DMS79 treated with DMSO at 0.1 percent for 48 hours (cell line): ENCODE measurements at places on chromosomes 12 and 14.

GRCh38 chr12:50018968-50019367 is 6.3 kb downstream of the RACGAP1 start:
- no peak for DNase-seq

- DNase-seq = no peak
Measured at GRCh38 chr12:131539381-131539780, 171.5 kb upstream of the SFSWAP start.

DNA sequence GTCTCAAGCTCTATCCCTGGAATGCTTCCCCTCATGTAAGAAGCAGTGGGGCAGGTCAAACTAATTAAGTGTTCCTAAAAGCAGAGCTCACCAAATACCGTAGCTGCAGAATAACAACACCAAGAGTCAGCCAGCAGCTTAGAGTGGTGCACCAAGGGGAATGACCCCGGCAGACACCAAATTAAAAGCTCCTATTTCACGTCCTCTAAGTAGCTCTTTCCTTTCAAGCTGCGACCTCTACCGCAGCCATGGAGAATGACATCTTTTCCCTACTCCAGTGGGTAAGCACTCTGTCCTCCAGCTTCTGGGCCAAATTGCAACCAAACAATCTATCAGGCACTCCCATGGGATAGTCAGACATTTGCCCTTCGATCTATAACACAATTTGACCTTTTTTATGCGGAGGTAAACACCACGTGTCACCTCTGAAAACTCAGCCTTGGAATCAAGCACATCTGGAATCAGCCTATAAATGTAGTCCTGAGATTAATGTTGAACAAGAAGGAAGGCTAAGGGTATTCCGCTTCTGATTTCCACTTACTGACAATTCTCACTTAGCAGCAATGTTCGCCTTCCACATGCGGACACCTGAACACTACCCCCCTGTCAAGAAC is 67.6 kb upstream of the CDKN3 start:
- no peak for DNase-seq

DNA sequence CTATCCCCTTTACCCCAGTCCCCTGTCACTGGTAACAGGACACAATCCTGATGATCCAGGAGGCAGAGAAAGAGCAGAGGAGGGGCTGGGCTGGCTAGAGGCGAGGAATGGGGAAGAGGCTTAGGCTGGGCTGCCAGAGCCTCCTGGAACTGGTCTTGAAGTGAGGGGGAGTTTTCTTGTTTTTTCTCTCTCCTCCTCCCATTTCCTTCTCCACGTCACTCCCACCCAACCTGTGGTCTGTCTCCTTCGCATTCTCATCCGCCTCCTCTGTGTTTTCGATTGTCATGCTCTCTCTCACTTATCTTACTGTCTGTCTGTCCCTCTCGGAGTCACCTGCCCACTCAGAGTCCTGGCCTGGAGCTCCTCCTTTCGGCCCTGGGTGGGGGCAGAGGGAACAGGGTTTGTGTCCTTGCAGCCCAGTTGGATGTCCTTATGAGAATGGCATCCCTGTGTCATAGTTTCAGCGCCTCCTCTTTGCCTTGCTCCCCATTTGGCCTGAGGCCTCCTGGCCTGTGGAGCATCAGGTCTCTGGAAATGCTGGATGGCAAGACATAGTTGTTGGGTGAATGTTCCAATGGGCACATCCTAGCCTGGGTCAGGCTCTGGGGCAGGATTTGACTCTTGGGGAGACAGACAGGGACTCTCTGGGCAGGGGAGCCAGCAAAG is 3.4 kb upstream of the KRT80 start:
- no peak for DNase-seq

DNA sequence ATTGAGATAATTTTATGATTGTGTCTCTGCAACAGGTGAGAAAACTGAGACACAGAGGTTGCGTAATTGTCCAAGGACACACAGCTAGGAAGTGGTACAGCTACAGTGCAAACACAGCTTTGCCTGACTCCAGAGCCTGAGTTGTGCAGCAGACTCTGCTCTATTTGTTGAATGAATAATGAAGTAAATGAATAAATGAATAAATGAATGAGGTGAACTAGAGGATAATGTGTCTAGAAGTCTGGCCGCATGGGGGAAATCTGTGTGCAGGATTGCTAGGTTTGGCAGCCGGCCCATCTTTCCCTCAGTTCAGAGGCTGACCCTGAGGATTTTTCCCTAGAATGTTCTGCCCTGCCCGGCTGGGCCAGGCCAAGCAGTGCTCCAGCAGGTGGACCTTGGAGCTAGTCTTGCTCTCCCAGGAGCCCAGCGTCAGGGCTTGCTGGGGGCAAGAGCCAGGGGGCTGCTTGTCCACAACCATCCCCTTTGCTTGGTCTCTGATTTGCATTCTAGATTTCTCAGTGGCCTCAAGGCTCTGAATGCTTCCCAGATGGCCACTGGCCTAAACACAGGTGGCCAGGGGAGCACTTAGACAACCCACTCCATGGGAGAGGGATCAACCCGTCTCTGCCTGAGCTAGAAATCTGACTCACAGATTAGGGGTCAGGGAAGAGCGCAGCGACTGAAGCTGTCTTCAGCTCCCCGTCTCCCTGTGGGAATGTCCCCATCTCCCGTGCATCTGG is 225.2 kb downstream of the C12orf75 start:
- DNase-seq = no peak

DNA sequence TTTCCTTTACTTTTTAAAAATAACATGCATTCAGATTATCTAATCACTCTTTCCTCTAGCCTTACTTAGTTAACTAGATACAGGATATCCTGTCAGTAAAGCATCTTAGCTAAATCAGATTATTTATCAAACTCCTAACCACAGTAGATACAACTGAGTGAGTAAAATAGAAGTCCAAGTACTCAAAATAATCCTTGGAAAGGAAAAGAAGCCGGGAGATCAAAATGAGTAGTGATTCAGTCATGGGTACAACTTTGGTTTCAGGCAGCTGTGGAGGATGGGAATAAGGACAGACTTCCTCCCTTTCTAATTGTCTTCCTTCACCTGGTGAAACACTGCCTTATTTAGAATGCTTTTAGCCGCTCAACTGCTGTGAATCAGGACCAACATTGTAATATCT is 29.4 kb downstream of the GNG2 start:
- no peak for DNase-seq

- no peak for DNase-seq
Measured at GRCh38 chr12:65015850-65016249, 105.3 kb downstream of the WIF1 start.

- no peak for DNase-seq
Measured at GRCh38 chr14:95686935-95687334, 709 bp downstream of the TCL1B start.

DNA sequence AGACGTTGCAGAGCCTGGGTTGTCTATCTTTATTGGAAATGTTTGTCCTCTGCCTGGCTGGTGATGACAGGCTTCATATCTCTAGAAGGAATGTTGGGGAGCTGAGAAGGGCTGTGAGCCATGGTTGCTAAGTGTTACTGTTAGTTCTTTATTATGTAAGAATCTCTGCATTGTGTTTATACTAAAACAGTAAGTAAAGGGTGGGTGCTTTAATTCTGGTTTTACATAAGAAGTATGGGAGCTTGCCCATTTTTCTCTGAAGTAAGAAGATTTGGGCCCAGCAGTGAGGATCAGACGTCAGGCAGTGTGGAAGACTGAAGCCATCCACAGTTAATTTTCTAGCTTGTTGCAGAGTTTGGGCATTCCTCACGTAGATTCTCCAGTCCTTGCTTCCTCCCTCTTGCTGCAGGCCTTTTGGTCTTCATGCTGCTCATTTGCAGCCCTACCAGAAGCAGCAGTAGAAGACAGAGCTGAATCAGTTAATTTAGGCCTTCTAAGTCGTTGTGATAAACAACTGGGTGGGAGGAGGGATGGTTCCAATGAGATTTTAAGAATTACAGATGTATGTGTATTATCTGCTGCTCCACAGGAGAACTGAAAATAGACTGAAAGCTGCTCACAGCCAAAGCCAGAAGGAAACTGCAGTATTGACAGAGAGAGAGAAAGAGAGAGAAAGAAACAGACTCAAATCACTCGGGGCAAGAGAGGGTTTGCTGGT is 21.4 kb downstream of the WNT5B start:
- no peak for DNase-seq

DNA sequence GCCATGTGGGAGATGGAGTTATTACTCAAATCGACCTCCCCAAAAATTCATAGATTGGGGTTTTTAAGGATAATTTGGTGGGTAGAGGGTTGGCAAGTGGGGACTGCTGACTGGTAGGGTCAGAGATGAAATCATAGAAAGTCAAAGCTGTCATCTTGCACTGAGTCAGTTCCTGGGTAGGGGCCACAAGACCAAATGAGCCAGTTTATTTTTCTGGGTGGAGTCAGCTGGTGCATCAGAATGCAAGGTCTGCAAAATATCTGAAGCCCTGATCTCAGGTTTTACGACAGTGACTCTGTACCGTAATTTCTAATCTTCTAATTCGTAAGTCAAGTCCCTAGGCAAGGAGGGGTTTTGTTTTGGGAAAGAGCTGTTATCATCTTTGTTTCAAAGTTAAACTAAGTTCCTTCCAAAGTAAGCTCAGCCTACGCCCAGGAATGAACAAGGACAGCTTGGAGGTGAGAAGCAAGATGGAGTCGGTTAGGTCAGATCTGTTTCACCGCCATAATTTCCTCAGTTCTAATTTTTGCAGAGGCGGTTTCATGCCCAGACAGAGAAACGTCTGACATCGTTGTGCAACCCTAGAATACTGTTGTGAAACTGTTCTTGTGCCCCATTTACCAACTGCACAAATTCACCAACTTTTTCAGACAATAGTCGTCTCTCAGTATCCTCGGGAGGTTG is 104.5 kb upstream of the SFSWAP start:
- no peak for DNase-seq

DNA sequence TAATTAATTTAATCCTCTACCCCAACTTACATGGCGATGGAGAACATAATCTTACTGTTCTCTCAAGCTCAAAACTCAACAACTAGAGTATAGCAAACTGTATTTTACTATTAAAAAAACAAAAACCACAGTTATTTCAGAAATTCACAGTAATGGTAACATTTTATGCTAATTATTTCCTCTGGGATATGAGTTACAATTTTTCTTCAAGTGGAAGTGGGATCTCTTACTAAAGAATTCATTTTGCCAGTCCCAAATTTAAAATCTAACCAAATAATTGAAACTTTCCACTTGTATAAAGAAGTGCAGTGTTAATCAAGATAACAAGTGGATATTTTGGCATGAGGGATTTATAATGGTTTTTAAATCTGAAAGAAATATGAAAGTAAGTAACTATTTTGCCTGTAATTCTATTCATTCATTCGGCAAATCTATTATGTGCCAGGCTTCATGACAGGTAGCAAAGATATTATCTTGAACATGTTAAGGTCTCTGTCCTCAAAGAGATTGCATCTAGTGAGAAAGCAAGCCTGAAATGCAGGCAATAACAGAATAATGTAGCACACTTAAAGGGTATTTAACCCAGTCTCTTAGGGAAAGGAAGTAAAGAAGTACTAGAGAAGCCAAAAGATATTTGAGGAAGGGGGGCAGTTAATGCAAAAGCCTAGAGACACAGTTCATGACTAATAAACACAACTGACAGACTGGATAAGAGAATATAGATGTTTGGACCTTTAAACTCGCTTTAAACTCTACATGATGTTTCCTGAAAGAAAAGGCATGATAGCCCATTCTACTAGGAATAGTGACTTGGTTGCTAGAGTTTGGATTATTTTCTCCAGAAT is 44.0 kb downstream of the TAOK3 start:
- no peak for DNase-seq

DNA sequence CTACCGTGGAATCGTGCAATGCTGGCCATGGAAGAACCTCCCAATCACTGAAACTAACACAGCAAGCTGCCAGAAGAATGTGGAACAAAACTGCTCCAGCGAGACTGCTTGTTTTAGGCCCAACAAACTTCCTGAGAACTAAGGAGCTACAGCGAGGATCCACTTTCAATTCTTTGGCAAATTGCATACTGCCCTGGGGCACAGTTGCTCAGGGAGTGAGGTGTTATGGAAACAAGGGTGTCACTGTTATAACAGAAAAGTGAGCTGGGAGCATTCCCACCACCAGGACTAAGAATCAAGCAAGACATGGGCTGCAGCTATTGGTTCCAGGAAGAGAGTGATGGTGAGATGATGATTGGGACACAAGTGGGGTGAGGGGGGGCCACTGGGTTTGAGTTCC is 1606.1 kb upstream of the FLRT2 start:
- no peak for DNase-seq

- no peak for DNase-seq
Measured at GRCh38 chr12:9864913-9865675, 4.1 kb downstream of the CLEC2B start.

GRCh38 chr12:120235369-120236323 is 29.9 kb downstream of the PXN start:
- no peak for DNase-seq

DNA sequence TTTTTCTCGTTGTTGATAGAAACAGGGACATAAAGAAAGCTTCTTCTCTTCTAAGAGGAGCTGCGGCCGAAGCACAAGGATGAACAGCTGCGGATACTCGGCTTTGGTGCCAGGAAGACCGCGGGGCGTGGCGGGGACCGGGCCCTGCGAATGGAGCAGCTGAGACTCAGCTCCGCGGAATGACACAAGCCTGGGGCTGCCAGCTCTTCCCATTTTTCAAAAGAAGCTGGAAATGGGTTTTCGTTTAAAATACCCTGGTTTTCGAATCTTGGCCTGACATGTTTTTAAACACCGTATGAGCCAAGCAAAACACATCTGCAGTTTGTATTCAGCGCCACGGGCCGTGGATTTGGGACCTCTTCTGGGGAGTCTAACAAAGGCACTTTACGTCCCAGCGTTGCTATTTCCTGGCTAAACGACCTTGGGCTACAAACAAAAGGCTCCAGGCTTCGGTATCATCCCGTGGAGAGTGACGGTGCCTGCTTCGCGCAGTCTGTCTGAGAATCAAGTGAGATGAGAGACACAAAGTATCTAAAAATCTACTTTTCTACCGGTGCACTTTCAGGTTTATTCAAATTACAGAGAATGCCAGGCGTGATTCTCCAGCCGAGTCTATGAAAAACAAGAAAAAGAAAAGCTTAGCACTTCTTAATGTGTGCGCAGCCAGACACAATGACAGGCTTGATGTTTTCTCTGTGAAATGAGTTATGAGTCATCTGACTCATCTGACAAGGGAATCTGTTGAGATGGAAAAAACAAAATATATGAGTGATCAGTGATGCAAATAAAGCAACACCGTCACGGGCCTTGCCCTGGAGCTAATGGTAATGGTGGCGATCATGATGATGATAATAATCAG is 114.0 kb upstream of the TMEM132D start:
- peak; percentile 14 for DNase-seq

DNA sequence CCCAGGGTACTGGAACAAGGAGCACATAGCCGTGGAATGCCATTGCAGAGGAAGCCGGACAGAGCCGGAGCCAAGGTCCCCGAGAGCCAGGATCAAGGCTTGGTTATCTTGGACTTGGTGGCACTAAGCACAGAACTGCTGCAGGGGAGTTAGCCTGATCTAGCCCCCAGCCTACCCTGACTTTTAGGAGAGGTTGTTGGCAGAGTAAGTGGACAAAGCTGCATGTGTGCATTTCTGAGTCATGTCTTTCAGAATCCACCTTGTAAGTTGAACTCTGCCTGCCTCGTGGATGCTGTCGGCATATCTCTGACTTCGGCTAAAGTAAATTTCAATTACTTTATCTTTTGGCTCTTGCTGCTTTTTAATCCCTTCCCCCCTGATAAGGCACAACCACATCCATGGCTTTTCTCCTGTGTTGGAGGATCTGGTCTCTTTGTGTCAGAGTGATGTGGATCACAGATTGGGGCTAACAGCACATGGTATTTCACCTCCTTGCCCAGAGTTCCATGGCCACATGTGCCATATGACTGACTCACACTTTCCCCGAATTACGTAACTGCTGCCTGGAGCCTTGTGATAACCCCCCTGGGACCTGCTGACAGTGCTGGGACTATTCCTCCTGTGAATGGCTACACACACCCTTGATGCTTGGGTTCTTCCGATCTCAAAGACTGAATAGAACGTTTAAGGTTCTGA is 240.3 kb downstream of the EMP1 start:
- DNase-seq = no peak
